ENCODE measurements at places on chromosomes 12 and 14. TPM values are rescaled to one million over a fixed set of nuclear protein-coding genes. Genes with fewer than 3 reads are reported as not detected.

The EML5 gene
- total RNA-seq: under 0.01 TPM

The FRS2 gene
- 33.2 TPM for total RNA-seq

The OR10P1 gene
- not detected for total RNA-seq

The PSME2 gene
- total RNA-seq: 136 TPM

The TEDC1 gene
- total RNA-seq: 15.1 TPM

The BAZ2A gene
- total RNA-seq: 13.6 TPM

The COA8 gene
- 22.8 TPM for total RNA-seq

The IL22 gene
- not detected for total RNA-seq

The TMEM132C gene
- total RNA-seq: not detected

The ARMH4 gene
- 5.1 TPM for total RNA-seq

The TDG gene
- 18.6 TPM for total RNA-seq

The AVPR1A gene
- total RNA-seq: 0.56 TPM

The RNASE7 gene
- total RNA-seq: not detected

The OAS3 gene
- 9.2 TPM for total RNA-seq

The STAT6 gene
- 56.0 TPM for total RNA-seq

The TSPAN11 gene
- total RNA-seq: under 0.01 TPM

The KIF5A gene
- 0.28 TPM for total RNA-seq

The CLEC1B gene
- not detected for total RNA-seq

The SP7 gene
- total RNA-seq: not detected

The TRPV4 gene
- 1.7 TPM for total RNA-seq

The NOP9 gene
- total RNA-seq: 34.7 TPM

The TESPA1 gene
- total RNA-seq: not detected

The STXBP6 gene
- total RNA-seq: 7.7 TPM

The GALNT6 gene
- 3.4 TPM for total RNA-seq

The FSCB gene
- 0.19 TPM for total RNA-seq

The KDM5A gene
- 53.3 TPM for total RNA-seq

The MYF5 gene
- not detected for total RNA-seq

The ORMDL2 gene
- total RNA-seq: 17.5 TPM

The FOXN3 gene
- total RNA-seq: 10.4 TPM

The PIANP gene
- under 0.01 TPM for total RNA-seq

The DNAL1 gene
- total RNA-seq: 11.0 TPM

The PIWIL1 gene
- not detected for total RNA-seq

The NDRG2 gene
- 0.38 TPM for total RNA-seq

The CNIH1 gene
- total RNA-seq: 342 TPM

The MYF6 gene
- total RNA-seq: not detected

The CD163 gene
- total RNA-seq: under 0.01 TPM

The TMED8 gene
- total RNA-seq: 15.3 TPM

The CATSPERB gene
- not detected for total RNA-seq

The SOAT2 gene
- not detected for total RNA-seq

The PHLDA1 gene
- total RNA-seq: 78.9 TPM

The TCL1A gene
- not detected for total RNA-seq

The IFNG-AS1 gene
- not detected for total RNA-seq

The RECQL gene
- total RNA-seq: 85.1 TPM

The TMEM106C gene
- 139 TPM for total RNA-seq

The PROX2 gene
- not detected for total RNA-seq

The KLRK1 gene
- not detected for total RNA-seq

The LHX5 gene
- total RNA-seq: not detected

The ETFBKMT gene
- 2.5 TPM for total RNA-seq

The GDF3 gene
- total RNA-seq: not detected

The CLMN gene
- total RNA-seq: 3.9 TPM

The SAMD4A gene
- 13.6 TPM for total RNA-seq

The ZDHHC22 gene
- total RNA-seq: not detected
